CD4-positive, alpha-beta T cell treated with Interleukin-10 for 1 hour (primary cell): ENCODE measurements at places on chromosomes 5 and 9.

GRCh38 chr9:82302968-82303655, 314.5 kb downstream of the SPATA31D1 start:
- no peak for DNase-seq

- no peak for DNase-seq
These were observed 541.7 kb downstream of the SPOCK1 start for GRCh38 chr5:136957428-136957827.

- DNase-seq: peak; percentile 80
These were observed 74.2 kb downstream of the NTNG2 start for GRCh38 chr9:132235894-132236661.

DNA sequence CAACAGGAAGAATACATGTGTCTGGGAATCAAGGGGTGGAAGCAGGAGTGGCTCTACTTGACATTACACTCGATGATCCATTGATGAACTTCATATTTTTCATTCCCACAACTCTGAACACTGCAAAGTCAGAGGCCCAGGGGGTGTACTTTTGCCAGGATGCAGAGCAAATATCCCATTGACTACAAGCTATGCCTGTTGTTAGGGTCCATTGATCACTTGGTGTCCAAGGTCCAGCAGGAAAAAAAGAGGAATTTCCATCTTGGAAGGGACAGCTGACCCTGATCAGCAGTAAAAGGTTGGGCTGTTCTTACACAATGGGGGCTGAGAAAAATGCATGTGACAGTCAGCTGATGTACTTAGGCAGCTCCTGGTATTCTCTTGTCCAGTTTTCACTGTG, 118.5 kb upstream of the MAP1B start:
- no peak for DNase-seq

- no peak for DNase-seq
These were observed 94.9 kb upstream of the PDE4D start for GRCh38 chr5:59988396-59988795.

DNA sequence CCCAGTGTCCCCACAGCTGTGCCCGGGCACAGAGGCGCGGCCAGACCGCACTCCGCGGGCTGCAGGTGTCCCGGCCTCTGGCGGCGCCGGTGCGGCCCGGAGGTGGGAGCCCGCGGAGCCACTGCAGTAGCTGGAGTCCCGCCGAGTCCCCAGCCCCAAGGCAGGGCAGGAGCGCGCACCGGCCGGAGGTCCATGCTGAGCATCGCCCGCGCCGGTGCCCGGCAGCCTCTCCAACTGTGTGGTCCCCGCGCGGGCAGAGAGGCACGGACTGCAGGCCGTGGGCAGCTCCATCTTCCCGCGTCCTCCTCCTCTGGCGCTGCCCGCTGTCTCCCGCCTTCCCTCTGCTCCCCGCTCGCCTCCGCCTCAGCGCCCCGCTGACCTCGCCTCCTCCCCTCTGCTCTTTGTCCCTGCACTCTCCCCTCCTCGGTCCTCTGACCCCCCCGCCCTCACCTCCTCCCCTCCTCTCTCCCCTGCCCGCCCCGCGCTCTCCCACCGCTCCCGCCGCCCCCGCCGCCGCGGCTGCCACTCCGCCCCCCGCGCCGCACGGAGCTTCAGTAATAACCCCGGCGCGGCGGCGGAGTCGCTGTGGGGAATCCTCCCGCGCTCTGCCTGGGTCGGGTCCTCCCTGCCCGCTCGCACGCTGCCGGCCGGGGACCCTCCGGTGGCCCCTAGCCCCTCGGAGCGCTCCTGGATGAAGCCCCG, at the start of gene ADAMTS16:
Gene ADAMTS16 (plus strand): TSS at position 554 of the 702 bp plus-strand sequence. CDS start 138 bp downstream, at position 692.
- DNase-seq: no peak

- DNase-seq: no peak
These were observed 234.4 kb upstream of the MPDZ start for GRCh38 chr9:13513716-13514444.

DNA sequence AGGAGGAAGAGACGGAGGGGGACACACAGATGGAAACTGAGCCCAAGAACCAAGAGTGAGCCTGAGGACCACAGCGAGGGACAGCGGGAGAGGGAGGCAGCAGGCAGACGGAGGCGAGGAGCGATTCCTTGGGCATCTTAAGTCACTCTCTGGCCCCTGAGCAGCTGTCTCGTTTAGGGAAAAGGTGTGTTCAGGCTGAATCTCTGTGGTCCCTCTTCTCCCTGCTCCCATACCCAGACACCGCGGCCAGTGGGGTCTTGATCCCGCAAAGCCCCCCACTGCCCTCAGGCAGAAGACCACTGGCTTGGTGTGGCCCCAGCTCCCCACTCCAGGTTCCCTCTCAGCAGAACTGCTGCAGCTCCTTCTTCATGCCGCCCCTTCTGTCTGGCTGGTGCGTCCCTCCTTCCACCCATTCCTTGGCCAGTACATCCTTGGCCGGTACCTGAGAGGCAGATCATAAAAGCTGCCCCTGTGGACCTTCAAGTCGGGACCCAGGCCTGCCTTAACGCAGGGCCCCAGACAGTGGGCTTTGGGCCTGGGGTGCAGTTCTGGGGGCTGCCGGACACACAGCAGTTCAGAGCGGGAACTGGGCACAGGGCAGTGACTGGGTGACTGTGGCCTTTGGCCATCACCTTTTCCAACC, 5.8 kb upstream of the RALGDS start:
- no peak for DNase-seq

DNA sequence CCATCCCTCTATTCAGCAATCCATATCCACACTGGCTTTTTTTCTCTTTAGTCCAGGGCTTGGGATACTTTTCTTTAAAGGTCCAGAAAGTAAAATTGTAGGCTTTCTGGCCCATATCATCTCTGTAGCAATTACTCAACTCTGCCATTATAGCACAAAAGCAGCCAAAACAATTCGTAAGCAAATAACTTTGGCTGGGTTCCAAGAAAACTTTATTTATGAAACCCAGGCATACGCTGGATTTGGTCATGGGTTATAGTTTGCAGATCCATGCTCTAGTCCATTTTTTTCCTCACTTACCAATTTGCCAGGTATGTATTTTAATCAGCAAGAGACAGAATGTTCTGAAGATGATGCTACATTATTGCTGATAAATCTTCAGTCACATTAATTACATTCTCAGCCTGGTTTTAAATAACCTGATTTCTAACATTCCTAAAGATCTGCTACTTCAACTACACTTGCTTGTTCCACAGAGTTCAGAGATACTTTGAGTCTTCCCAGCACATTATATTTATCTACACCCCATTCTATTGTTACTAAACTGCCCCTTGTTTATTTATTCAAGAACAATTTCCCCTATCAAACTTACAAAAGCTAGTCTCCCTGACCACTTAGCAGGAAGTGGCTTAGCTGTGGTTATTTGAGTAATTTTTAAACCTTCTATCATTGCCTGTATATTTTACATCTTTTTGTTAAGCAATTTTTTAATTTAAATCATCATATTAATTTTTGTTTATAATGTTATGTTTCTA, 161.0 kb downstream of the ISL1 start:
- no peak for DNase-seq

GRCh38 chr5:80695666-80696065, 40.9 kb upstream of the DHFR start:
- DNase-seq: no peak

GRCh38 chr5:7813576-7813975, 37.4 kb downstream of the CFAP90 start:
- DNase-seq: no peak

DNA sequence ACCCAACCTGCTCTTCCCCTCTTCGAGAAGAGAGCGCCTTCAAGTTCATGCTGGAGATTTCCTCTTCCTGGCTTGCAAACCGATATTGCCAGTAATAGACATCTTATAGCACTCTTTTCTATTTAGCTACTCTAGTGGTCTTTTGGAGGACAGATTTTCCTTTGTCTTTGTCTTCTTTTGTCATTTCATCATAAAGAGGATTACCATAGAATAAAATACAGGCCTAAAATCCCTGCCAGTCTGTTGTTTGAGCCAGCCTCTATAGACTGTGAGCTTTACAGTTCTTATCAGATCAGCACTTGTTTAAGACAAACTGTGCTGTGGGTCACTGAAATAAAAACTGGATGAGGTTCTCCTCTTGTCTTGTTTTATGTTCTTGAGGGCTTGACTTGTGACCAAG, 802.8 kb downstream of the NR2F1-AS1 start:
- no peak for DNase-seq

DNA sequence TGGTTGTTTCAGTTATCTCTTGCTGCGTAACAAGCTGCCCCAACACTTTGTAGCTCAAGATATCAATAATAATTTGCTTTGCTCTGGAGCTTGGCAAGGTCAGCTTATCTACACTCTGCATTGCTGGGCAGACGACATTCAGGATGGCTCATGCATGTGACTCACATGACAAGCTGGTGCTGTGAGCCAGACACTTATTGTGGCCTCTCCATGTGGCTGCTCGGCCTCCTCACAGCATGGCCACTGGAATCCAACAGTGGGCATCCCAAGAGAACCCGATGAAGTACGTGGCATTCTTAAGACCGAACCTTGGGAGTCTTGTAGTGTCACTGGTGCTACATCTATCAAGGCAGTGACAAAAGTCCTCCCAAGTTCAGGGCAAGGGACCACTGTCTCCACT, 94.2 kb upstream of the MVB12B start:
- DNase-seq: no peak

DNA sequence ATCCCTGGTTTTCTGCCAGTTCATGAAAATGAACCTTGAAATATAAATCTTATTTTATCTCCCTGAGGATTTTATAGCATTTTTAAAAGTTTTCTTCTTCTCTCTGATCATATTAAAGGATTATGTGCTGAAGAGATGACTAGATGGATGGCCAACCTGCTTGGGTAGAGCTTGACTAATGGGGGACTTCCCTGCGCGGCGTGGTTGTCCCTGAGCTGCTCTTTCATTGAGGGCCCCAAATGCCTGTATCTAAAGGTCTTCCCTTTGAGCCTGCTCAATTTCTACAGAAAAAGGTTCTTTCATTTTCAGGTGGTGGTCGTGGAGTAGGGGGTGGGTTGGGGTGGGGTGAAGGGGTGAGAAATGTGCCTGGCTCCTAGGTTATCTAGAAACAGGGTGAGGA, 20.5 kb upstream of the CDKN2AIPNL start:
- no peak for DNase-seq

DNA sequence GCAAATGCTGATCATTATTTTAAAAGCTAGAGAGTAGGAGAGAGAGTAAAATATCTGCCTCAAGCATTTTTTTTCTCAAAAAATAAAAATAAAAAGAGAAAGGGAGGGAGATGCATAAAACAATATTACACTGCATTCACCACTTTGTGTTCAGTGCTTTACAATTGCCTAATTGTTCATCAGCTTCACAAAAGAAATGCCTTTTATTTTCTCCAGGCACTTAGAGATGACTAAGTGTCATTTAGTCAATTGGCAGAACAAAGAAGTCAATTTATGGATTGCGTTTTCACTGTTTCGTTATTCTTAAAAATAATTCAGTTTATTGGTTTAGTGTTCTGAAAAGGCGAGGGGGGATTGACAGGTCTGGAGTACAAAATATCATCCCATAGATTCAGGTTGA, 232.5 kb upstream of the CCNH start:
- DNase-seq: no peak

DNA sequence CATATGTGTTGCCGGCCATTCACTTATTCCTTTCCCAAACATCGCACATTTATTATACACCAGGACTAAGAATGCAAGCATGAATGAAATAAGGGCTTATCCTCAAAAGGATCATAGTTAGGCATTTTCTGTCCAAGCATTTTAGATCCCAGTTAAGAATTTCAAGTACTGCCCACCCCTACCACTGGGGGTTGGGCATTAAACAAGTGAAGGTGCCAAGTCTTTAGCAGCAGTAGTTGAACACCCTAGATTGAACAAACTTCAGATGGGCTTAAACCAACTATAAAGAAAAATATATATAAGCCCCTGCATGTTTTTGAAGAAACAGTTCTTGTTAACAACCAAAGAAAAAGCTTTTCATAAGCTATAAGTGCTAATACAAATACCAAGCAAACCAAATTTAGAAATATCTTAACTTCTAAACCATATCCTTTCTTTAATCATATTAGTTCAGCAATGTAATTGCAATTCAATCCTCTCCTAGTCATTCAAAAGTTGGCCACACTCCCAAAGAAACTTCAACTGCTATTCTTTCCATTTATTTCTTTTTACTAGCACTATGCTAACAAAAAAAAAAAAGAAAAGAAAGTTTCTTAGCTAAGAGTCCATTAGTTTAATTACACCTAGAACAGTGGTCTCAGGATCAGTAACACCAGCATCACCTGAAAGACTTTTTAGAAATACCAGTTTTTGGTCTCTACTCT, 149.8 kb downstream of the MLLT3 start:
- no peak for DNase-seq

DNA sequence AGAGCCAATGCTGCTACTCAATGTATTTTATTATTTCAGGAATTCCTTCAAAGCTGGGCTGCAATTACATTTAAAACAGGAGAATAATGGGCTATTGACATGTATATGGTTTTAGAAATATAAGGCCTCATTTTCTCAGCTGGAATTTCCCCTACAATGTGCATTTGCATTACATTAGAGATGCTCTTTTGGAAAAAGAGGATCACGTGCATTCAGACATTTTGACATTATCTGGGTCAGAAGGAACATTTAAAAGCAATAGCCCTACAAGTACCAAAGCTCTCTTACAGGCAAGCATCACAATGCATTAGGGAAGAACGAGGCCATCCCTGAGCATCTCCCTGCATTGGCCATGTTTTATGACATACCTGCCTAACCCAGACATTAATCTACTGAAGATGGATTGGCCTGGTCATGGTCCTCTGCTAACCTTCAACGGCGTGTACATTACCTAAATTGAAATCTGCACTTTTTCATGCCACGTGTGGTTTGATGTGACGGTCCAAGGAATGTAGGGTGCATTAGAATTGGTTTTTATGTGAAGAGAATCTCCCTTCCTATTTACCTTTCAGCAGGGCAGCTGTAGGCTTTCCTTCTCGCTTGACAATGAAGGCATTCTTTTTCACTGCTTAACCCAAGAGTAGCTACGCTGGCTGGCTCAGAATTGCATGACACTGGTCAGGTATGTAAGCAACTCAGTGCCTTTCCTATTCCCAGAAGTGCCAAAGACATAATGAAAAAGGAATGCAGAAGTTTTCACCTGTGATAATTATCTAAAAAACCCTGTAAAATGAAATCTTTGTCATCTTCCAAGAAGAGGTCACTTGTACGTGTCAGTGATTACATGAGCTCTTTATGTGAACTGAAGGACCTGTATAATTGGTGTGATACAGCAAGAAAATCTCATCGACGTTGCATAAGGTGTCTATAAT, 212.3 kb upstream of the MPDZ start:
- DNase-seq: no peak

DNA sequence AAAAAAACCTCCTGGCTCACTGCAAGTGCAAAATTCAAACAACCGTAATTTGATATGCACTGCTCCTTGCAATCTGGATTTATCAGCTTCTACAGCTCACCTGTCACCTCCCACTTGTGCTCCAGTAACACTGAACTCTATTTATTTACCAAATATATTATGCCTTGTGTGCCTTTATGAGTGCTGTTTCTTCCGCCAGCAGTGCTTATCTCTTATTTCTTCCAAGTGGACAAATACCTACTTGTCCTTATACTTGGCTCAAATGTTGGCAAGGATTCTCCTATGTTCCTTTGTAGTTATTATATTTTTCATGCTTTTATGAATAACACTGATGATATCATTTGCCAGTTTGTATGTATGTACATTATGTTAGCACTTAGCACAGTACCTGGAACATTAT, 145.7 kb upstream of the ARRDC3 start:
- no peak for DNase-seq

GRCh38 chr5:123156577-123157296, 67.7 kb downstream of the PRDM6 start:
- no peak for DNase-seq

- DNase-seq: no peak
These were observed 119.2 kb upstream of the ABCA1 start for GRCh38 chr9:105046907-105047741.
